ENCODE measurements at places on chromosomes 2 and 18.

DNA sequence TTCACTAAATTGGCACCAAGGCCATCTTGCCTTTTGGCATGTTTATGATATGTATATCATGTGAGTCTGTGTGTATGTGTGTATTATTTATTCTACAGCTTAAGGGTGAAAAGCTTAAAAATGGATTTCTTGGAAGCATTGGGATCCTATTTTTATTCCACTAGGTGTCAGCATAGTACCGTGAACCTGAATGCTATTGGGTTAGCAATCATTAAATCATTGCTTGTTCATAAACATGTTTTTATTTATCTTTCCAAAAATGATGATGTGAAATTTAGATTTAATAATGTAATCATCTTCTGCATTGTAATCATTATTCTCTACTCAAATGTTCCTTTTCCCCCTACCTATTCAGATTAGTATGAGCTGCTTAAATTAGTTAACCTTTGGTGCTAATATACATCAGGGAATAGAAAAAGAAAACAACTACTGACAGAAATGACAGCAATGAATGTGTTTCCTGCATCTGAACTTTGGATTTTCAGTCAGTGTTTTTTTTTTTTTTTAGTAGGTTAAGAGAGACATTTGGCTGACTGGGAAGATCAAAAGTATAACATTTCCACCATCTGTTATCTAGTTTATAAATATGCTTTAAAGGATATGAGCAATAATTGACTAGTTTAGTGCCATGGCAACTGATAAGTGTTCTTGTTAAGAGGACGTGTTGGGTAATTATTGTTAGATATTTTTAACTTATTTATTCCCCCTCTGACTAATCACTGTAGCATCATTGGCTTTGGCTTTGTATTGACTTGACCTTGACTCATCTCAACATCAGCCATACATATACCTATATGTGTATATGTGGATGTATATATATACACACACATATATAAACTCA, 14.1 kb upstream of the ZSWIM2 start:
- no peak for DNase-seq

- DNase-seq: no peak
Observed at GRCh38 chr2:110789706-110790105, 57.3 kb downstream of the ACOXL start.

- DNase-seq: no peak
Observed at GRCh38 chr2:6921321-6921922, 4.2 kb downstream of the RNF144A start.

GRCh38 chr2:14324308-14324707, 308.2 kb upstream of the LRATD1 start:
- no peak for DNase-seq

DNA sequence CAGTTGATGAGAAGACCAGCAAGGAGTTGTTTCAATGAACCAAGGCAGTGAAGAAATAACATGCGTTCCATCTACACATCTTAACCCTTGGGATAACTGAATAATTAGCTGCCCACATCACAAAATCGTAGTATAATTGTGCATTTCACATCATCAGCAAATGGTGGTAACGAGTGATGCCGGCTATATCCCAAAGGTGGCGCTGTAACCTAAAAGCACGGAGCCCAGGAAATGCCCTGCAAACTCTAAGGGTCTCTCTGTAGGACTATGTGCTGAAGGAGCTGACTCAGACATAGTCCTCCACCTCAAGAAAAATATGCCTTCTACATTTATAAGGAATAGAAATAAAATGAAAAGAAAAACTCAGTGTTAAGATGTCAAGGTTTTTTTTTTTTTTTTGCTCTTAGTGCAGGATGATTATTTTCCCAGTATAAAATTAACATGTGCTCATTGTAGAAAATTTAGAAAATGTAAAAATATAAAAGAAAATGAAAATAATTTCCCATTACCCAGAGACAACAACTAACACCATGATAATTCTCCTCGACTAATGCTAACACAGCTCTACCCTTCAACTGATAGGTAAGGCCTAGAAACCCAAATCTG, 23.1 kb upstream of the DSG3 start:
- DNase-seq: no peak

- no peak for DNase-seq
Observed at GRCh38 chr18:55106906-55107305, 147.6 kb upstream of the CCDC68 start.

- DNase-seq: no peak
Observed at GRCh38 chr18:72539901-72540300, 4.2 kb downstream of the CBLN2 start.

- DNase-seq: no peak
Observed at GRCh38 chr2:180184506-180184905, 177.4 kb upstream of the CWC22 start.

GRCh38 chr2:198452327-198452726, 647.9 kb downstream of the PLCL1 start:
- DNase-seq: no peak

- DNase-seq: no peak
Observed at GRCh38 chr2:69677914-69678313, 34.4 kb upstream of the AAK1 start.

DNA sequence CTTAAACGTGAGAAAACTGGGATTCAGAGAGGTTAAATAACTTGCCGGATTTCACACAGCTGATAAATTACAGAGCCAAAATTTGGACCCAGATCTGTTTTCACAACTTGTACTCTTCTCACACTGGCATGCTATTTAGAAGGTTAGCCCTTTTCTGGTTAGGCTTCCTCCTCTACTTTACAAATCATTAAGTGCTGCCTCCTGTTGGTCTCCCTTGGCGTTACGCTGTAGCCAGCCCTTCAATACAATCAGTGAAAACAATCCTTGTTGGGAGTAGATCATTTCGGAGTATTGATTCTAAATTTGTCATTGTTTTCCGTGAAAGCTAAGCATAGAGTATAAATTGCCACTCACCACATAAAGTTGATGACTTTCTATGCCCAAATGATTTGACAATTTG, 153.5 kb downstream of the ARHGAP15 start:
- DNase-seq: no peak

GRCh38 chr18:35713545-35713944, 132.0 kb downstream of the GALNT1 start:
- no peak for DNase-seq

DNA sequence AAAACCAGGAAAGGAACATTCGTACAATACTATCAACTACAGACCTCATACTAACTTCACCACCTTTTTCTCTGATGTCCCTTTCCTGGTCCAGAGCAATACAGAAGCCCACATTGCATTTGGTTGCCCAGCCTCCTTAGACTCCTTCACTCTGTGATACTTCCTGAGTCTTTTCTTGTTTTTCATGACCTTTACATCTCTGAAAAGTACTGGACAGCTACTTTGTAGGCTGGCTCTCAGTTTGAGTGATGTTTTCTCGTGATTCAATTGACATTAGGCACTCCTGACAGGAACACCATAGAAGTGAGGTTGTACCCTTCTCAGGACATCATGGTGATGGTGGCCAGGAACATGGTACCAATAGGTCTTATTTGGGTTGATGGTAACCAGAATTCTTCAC, 185.9 kb upstream of the SLC39A10 start:
- no peak for DNase-seq

DNA sequence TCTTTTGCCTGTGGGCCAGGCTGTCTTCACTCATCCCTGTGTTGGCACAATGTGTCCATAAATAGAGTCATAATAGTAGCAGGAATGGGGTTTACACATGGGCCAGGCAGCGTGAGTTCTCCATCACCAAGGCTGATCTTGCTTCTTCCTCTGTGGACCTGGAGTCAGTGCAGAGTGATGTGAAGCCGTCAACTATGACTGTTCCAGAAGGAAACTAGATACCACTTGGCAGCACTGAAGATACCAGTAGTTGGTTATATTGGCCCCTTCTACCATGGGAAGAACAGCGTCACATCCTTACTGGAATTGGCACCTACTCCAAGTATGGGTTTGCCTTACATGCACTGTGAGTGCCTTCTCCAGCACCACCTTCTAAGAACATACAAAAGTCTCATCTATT, 30.2 kb downstream of the COPS8 start:
- no peak for DNase-seq

GRCh38 chr2:205681401-205682238, 681 bp upstream of the NRP2 start:
- no peak for DNase-seq

- no peak for DNase-seq
Observed at GRCh38 chr2:218264773-218265561, 4.2 kb downstream of the GPBAR1 start.

DNA sequence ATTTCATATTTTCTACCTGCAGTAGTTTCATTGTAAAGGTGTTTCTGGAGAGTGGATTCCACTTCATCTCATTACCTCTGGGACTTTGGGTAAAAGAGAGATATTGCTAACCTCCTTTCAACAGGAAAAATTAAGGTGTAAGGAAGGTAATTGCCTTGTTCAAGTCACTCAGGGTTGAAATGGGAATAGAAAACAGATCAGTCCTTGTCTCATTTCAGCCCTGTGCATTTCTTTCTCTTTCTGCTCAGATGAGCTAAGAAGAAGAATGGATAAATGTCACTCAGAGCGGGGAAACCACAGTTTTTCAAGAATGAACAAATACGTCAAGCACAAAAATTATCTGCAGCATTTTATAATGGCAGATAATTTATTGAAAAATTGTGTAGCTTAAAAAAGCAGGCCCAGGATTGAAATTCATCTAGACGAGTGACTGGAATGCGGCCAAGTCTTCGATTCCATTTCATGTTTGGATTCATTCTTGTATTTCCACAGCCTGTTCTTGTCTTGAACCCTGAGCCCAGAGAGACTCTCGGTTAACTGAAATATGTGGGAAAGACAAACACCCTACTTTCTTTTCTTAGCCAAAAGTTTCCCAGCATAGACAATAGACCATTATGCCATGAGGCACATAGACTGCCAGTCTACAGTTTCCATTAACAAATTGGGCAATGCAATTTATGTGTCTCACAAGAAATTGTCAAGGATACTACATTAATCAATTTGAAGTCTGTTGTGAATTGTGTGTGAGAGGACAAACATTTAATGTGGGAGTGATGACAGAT, 107.9 kb downstream of the POLE4 start:
- no peak for DNase-seq

DNA sequence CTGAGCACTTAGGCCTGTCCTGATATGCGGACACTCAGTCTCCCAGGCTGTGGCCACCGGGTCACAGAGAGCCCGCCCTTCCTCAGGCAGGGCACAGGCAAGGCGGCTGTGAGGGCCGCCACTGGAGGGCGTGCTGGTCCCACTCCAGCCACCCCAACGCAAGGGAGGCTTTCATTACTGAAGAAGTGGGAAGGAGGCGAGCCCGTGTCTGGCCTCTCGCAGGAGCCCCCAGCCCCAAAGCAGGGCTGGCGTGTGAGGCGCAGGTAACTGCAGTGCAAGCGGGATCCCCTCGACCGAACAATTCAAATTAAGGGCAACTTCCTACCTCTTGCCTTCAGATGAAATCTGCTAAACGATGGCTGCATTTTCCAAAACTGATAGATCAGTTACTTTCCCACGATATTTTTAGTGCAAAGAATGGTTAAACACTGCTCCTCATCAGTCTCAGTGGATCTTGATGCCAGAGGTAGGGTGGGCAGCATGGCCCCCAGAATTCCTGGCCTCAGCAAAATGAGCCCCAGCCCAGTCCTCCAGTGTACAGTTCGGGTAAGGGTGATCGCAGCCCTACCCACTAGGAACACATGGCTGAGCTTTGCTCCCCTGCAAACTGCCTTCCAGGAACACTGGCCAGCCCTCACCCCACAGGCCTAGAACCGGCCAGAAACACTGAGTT, 97.2 kb downstream of the SEPTIN10 start:
- DNase-seq: no peak

GRCh38 chr2:173387660-173388059, 33.0 kb downstream of the CDCA7 start:
- no peak for DNase-seq

GRCh38 chr2:101806701-101807100, 109.2 kb downstream of the MAP4K4 start:
- no peak for DNase-seq

DNA sequence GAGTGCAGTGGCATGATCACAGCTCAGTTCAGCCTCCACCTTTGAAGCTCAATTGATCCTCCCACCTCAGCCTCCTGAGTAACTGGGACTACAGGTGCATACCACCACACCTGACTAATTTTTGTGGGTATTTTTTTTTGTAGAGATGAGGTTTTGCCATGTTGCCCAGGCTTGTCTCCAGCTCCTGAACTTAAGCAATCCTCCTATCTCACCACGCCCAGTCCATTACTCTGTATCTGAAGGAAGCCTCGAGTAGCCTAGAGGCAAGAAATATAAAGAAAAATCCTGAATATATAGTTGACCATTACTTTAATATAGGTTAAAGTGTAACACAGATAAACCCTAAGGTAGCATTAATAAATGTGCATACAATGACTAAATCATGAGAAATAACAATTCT, 686.8 kb upstream of the PIK3C3 start:
- no peak for DNase-seq

- no peak for DNase-seq
Observed at GRCh38 chr2:153221506-153221905, 257.1 kb downstream of the RPRM start.

- no peak for DNase-seq
Observed at GRCh38 chr2:240462707-240463273, 27.3 kb downstream of the GPC1 start.

DNA sequence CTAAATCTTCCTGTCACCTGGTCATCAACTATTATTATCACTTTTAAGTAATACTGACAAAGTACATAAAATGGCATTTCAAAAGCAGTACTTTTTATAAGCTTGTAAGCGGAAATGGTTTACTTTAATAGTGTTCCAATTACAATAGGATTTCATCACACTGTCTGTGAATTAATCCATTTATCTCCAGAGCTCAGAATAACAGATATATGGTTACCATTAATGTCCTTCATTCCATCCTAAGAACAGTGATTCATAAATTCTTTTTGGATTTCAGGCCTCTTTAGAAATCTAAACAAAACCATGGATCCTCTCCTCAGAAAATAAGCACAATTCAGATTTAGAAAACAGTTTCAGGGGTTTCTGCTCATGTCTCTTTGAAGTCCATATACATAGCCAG, 68.4 kb downstream of the PID1 start:
- DNase-seq: no peak

DNA sequence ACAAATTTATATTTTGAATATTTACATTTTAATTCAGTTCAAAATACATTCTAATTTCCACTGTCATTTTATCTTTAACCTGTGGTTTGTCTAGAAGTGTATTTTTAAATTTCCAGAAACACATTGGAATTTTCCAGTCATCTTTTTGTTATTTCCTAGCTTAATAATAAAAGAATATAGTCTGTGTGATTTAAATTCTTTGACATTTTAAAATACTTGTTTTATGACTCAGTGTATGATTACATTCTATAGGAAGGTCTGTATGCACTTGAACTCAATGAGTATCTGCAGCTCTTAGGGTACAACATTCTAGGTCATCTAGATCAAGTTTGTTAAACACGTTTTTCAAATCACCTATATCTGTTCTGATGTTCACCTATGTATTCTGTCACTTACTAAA, 88.3 kb upstream of the MBOAT2 start:
- no peak for DNase-seq

GRCh38 chr2:232930059-232930400, 60.0 kb downstream of the SNORC start:
- DNase-seq: no peak

DNA sequence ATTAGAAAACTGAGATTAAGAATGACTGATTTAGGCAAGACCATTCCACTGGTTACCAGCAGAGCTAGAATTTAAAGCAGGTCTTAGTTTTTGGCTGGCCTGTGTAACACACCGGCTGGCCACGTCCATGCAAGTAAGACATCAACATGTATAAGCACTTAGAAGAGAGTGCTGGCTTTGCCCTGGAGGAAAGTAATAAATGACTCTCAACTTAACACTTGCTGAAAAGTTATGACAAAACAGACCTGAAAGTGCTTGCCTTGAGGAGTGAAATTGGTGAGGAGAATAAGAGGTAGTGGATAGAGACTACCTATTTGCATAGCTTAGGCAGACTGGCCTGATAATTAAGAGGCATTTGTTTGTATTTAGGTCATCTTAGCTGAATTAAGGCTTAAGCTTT, 165.7 kb upstream of the KCNJ3 start:
- DNase-seq: no peak
